Activated CD4-positive, alpha-beta T cell treated with anti-CD3 and anti-CD28 coated beads for 36 hours (primary cell): ENCODE measurements at places on chromosomes 4 and X. TPM values are rescaled to one million over a fixed set of nuclear protein-coding genes. Genes with fewer than 3 reads are reported as not detected.
A peak's percentile ranks its signal among the peaks of the same experiment; 100 is the strongest.

DNA sequence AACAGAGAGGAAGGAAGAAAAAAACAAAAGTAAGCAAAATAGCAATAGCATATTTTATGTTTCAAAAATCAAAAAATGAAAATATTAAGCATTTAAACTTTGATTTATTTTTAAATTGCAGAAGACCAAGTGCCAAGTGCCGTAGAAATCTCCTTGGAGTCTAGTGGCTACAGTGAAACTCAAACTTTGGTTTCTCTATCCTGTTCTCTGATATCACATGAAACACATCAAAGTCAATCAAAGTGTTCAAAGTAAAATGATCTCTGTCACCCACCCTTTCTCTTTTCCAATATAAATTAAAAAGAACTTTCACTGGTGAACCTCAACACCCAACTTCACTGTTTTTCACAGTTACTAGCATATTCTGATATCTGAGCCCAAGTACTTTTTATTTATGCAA, 81.1 kb downstream of the HADH start:
- no peak for DNase-seq

- no peak for DNase-seq
Observed at GRCh38 chrX:33211356-33212260, at the start of gene DMD. Gene DMD (minus strand): TSS chrX:33211549. CDS start chrX:33211312, 237 bp downstream.

GRCh38 chrX:16807976-16808542, 21.8 kb downstream of the TXLNG start:
- DNase-seq = no peak

GRCh38 chr4:159463235-159463634, 360.4 kb downstream of the RAPGEF2 start:
- no peak for DNase-seq

- no peak for DNase-seq
Observed at GRCh38 chr4:172826346-172826745, 342.3 kb upstream of the GALNT7 start.

DNA sequence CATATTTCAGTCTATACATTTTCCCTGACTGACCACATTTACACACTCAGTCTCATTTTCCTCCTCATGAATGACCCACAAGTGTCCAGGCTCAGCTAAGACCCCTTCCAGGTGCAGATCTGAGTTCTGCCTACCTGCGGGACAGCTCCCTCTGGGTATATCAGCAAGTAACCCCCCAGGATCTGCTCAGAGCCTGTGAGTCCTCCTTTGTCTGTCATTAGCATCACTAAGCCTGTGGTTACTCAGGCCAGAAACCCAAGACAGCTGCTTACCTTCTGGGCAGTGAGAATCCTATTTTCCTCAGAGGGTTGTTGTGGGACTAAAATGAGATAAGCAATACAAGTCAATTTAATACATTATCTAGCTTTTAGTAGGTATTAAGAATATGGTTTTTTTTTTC, 487.6 kb upstream of the BOD1L1 start:
- no peak for DNase-seq

DNA sequence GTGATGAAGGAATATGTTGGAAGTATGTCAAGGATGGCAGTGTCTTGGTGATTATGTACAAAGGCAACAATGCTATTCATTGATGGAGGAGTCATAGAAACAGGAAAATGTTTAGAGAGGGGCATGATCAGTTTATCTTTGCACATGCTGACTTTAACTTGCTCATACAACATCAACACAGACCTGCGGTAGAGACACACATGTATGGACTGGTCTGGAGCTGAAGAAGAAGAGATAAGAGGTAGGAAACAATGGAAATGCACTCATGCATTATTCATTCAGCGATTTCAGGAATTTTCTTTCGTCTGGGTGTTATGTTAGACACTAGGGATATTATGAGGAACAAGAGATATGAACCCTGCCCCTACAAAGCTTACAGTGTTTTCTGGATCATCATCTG, 1252.3 kb upstream of the TENM3 start:
- no peak for DNase-seq

DNA sequence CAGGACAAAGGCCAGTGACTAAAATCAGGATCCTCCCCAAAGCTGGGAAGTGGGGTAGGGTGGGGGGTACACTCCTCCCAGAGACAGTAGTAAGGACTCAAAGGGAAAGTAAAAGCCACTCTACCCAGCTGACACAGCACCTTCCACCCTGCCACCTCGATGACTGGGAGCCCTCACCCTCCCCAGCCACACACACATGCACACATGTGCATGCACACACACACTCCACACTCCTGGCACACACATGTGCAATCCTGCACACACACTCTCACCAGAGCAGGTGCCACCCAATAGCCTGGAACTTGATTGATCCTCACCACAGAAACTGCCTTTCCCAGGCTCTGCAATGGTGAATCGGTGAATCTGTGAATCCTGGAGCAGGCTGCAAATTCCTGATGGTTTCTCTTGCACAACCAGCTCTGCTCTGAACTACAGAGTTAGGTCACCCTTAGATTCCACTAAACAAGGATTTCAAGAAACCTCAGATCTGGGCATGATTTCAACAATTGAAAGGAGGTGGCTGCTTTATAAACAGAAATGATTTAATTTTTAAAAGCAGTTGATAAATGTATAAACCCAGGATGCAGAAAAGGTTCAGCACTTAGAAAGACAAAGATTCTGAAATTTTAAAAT, 21.5 kb downstream of the AMOT start:
- DNase-seq = peak; percentile 3

DNA sequence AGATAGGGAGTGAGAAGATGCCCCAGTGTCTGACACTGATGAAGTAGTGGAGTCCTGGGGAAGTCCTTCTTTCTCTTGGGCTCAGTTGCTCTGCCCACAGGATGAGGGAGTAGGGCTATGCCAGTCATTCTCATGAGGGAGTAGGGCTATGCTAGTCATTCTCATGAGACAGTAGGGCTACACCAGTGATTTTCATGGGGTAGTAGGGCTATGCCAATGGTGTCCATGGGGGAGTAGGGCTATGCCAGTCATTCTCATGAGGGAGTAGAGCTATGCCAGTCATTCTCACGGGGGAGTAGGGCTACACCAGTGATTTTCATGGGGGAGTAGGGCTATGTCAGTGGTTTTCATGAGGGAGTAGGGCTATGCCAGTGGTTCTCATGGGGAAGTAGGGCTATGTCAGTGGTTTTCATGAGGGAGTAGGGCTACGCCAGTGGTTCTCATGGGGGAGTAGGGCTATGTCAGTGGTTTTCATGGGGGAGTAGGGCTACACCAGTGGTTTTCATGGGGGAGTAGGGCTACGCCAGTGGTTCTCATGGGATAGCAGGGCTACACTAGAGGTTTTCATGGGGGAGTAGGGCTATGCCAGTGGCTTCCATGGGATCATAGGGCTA, 43.3 kb upstream of the SOD3 start:
- no peak for DNase-seq

DNA sequence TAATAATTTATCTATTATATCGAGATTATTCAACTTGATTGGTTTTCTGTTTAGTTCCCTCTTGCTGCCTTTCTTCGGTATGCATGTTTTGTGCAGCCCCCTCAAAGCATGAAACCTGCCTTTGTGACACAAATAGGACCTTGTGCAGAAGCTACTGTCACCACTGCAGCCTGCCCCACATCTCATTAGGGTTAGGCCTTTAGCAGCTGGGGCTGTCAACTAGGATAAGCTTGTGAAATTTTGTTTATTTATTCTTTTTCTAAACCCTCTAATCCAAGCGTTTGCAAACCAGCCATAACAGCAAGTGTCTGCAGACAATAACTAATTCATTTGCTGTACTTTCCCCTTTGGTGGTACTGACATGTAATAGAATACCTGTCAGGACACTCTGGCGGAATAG, 258.9 kb downstream of the RCHY1 start:
- DNase-seq = no peak

- DNase-seq = peak; percentile 6
Observed at GRCh38 chr4:74934016-74934831, 1.3 kb downstream of the PARM1 start.

DNA sequence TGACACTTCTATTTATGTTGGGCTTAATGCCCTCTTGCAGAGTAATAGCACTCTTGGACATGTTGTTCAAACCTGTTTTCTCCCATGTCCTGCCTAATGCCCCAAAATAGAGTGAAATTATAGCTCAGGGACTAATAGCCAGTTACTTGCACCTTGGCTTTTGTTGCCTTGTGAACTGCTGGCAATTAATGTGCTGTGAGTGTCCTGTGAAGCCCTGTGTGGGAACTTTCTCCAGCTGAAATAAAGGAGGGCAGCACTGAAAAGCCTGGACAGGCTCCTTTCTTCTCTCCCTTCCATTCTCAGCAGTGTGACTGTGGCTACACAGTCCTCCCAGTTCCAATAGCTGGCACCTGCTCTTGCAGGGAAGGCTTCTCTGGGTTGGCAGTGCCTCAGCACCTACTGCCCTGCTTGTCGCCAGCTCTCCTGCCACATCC, 72.4 kb downstream of the DCLK2 start:
- DNase-seq = no peak

GRCh38 chr4:123024710-123025109, 102.3 kb upstream of the NUDT6 start:
- DNase-seq = no peak

- DNase-seq = no peak
Observed at GRCh38 chrX:23127586-23127985, 127.8 kb downstream of the DDX53 start.

DNA sequence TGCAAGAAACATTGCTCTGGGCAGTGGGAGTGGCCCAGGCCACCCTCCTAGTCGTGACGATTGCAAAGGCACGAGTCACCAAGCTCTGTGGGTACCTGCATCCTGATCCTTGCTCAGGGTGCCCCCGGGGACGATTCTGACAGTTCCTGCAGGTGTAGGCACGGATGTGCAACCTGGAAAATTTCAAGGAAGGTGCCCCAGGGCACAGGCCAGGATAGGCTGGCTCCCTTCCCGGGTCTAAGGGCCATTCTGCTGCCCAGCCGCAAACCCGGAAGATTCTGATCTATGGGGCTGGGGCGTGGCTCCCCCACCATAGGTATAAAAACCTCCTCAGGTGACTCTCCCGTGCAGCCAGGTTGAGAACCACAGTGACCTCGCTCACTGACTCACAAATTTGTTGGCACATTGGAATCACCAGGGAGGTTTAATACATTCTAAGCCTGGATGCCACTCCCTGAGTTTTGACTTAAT, 228.5 kb downstream of the PTTG2 start:
- no peak for DNase-seq

DNA sequence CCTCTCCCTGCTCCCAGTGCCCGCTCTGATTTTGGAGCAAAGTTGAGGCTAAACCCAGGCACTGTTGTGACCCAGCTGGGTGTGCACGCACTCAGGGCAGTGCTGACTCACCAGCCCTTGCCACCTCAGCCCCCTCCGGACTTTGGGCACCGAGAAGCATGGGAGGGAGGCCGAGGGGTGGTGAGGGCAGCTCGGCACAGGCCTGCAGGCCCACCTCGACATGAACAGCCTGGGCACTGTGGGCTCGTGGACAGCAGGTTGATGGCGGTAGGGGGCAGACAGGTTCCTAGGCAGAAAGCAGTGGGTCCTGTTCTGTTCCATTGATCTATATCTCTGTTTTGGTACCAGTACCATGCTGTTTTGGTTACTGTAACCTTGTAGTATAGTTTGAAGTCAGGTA, 30.9 kb downstream of the TIGD4 start:
- DNase-seq = no peak

- DNase-seq = no peak
Observed at GRCh38 chr4:67899096-67899495, 15.3 kb upstream of the TMPRSS11D start.

- DNase-seq = no peak
Observed at GRCh38 chr4:145533001-145533400, 51.3 kb downstream of the SMAD1 start.

GRCh38 chr4:28373191-28373590, 1512.5 kb downstream of the STIM2 start:
- no peak for DNase-seq

- DNase-seq = no peak
Observed at GRCh38 chr4:100519205-100519604, 1.4 kb upstream of the EMCN start.

GRCh38 chrX:72271812-72272211, 5.2 kb downstream of the RPS4X start:
- no peak for DNase-seq

- no peak for DNase-seq
Observed at GRCh38 chr4:60812811-60813210, 387.3 kb upstream of the ADGRL3 start.

The PARM1 gene
- total RNA-seq = 0.04 TPM

The BRS3 gene
- not detected for total RNA-seq

The PABPC5 gene
- total RNA-seq = not detected

The CHST7 gene
- 2.0 TPM for total RNA-seq

The CFAP47 gene
- not detected for total RNA-seq

The ATP1B4 gene
- not detected for total RNA-seq

The CT45A6 gene
- not detected for total RNA-seq

The TEX13C gene
- not detected for total RNA-seq

The ABHD18 gene
- total RNA-seq = 23.5 TPM

The SLC4A4 gene
- total RNA-seq = 0.16 TPM
